Stimulated activated CD4-positive, alpha-beta T cell treated with anti-CD3 and anti-CD28 coated beads, Interleukin-4, amount 100 ng/mL, for 48 hours (primary cell): ENCODE measurements at places on chromosomes 7 and 10.

DNA sequence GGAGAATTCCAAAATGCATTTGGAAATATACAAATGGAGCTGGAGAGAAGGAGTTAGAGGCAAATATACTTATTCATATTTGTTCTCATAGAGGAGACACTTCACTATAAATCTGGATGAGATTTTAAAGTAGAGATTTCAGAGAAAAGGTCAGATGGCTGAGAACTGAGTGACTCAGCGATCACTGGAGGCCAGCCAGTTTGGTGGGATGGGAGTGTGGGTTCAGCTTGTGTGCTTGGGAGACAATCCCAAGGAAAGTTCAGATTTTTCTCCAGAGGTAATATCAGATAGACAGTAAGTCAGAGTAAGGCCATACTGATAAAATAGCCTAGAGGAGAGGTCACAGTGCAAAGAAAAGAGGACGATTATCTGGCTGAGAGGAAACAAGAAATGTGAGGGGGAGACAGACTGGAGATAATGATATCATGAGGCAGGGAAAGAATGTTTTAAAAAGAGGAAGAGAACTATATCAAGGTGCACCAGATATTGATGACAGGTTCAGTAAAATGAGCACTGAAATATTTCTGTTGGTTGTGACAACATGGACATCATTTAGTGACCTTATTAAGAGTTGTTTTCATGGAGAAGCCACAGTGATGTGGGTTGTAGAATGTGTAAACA is 67.0 kb downstream of the MDFIC start:
- no peak for DNase-seq

DNA sequence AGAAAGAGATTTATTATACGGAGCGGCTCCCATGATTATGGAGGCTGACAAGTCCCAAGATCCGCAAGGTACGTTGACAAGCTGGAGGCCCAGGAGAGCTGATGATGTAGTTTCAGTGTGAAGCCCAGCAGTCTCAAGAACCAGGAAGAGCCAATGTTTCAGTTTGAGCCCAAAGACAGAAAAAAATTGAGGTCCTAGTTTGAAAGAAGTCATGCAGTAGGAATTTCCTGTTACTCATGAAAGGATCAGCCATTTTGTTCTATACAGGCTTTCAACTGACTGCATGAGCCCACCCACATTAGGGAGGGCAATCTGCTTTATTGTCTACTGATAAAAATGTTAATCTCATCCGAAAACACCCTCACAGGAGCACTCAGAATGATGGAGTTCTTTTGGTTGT is 51.5 kb downstream of the CCDC71L start:
- DNase-seq, result no peak

DNA sequence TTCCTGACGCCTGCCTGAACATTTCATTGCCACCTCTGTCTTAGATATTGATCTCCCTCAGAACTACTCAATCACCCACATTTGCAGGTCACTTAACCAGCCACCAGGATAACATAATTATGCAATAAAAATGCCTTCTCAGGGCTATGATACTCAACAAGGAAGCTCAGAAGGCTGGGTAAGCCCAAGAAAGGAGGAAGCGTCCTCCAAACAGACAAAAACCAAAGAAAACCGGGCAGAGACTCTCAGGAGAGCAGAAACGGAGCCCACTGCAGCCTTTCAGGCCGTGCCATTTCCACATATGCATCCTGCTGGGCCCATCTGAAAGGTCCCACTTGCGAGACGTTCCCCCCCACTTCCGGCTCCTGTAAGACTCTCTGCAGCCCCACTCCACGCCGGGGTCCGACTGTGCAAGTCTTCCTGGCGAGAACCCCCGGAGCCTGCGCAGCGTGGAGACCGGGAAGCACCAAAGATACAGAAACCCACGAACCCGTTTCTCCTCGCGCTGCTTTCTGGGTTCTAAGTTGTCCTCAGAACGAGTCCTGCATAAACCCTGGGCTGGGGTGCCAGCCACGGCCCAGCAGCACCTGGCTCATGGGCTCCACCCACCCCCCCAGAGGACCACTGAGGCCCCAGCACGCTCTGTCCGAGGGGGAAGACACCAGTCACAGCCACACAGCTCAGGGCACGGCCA is 83.7 kb downstream of the DIP2C start:
- DNase-seq, result no peak

DNA sequence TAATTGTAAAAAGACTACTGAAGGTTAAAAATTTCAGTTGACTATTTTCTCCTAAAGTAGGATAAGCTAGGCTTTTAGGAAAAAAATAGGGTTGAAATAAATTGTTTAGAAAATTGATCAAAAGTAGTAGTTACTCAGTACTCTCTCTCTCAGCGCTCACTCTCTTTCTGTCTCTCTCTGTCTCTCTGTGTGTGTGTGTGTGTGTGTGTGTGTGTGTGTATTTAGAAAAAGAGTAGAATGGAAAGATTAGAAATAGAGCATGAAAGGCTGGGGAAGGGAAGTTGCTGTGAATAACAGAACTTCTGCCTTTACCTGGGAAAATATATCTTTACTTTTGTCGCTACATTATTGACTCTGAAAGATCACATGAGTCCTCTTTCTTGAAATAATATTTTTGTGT is 20.6 kb downstream of the ADK start:
- DNase-seq, result no peak

- DNase-seq, result no peak
Observed at GRCh38 chr10:31659665-31660064, 269.0 kb downstream of the ARHGAP12 start.

- DNase-seq, result no peak
Observed at GRCh38 chr10:110420401-110421193, 77.1 kb upstream of the DUSP5 start.

GRCh38 chr10:57457972-57458512 is 809.7 kb downstream of the IPMK start:
- DNase-seq, result no peak

DNA sequence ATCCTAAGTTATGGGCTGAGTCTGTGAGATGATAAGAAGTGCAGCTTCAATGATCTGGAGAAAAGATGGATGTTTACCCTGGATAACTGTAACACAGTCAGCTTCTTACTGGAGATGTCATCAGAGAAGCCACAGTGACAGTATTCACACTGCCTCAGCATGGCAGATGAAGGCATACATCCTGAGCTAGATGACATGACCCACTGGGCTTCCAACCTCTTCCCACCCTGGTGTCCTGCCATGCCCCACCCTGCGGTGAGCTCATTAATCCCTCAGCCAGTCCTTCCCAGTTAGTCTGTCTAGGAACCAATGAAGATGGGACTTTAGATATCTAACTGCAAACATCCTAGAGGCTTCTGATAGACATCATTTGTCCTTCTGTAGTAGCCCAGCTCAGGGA is 213.8 kb downstream of the TAX1BP1 start:
- no peak for DNase-seq

DNA sequence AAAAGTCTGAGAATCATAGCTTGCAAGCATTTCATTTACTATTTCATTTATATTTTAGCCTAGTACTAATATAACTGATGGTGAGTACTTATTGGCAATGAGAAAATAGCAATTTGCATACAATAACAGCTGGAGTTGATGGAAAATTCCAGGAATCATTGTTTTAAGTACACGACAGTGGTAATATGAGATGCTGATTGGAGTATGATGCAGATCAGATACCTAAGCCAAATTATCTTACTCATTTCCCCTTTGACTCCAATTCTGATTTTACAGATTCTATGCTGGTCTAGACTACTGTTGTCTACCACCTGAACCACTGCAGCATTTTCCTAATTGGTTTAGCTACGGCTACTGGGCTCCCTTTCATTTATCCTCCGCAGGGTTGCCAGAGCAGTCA is 36.7 kb downstream of the GNG11 start:
- no peak for DNase-seq

DNA sequence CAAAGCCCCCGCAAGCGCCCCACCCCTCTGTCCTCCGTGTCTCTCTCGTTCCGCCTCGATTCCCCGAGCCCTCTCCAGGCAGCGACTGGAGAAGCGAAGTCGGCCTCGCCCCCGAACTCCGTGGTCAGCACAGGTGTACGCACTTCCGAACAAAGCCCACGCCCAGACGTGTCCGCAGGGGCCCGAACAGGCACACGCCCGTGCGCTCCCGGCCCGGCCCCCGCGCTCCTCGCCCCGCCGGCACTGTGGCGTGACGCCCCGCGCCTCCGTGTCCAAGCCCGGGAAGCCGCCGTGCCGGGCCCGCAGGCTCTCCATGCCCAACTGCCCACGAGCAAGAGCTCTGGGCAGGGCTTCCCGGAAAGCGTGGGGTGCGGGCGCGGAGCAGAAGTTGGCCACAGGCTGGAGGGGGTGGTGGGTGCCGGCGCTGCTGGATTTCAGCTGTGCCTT is 662 bp downstream of the NRCAM start:
- no peak for DNase-seq
